Activated naive CD8-positive, alpha-beta T cell treated with anti-CD3 and anti-CD28 coated beads, Interleukin-2, amount 50 U/mL, for 16 hours (primary cell): ENCODE measurements at places on chromosomes 1 and 21.

- no peak for DNase-seq
These were observed 93.7 kb upstream of the ARHGEF16 start for GRCh38 chr1:3360646-3361257.

- no peak for DNase-seq
These were observed 82.2 kb upstream of the SLFNL1 start for GRCh38 chr1:41103766-41104165.

- DNase-seq = no peak
These were observed 20.5 kb downstream of the DSTYK start for GRCh38 chr1:205190845-205191577.

DNA sequence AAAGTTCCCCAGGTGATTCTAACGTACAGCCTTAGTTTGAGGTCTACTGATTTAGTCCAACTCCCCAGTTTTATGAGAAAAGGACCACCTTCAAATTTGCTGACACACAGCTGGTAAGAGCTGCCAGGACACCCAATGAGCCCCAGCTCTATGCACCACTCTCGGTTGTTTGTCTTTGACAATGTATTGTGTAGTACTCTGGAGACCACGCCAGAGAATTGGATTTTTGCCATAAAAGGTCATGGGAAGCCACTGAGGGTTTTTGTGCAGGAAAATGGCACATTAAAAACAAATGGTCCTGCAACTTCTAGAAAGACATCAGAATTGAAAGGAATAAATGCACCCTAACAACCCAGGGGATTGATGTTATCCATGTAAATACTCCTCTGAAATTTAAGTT, 7.1 kb upstream of the IER5 start:
- DNase-seq = no peak

DNA sequence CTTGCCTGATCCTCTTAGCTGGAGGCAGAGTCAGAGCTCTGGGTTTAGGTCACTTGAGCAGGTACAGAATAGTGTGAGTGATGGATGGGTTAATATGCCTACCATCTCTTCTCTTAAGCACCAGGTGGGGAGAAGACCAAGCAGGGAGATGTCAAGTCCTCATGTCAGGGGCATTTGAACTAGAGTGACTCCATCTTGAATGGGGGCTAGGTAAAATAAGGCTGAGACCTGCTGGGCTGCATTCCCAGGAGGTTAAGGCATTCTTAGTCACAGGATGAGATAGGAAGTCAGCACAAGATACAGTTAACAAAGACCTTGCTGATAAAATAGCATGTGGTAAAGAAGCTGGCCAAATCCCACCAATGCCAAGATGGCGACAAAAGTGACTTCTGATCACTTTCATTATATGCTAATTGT, 77.4 kb upstream of the BTG3 start:
- no peak for DNase-seq

DNA sequence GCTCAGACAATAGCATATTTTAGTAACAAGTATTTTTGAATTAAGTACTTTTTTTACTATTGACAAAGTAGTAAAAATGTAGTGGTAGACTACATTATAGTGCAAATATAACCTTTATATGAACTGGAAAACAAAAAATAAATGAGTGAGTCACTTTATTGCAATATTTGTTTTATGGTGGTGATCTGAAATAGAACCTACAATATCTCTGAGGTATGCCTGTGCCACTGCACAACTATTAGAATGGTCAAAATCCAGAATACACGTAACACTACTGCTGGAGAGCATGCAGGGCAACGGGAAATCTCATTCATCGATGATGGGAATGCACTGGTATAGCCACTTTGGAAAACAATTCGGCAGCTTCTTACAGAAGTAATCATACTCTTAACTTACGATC, 349.0 kb upstream of the NCAM2 start:
- no peak for DNase-seq

GRCh38 chr1:53918343-53918742, 24.4 kb downstream of the DIO1 start:
- DNase-seq = no peak
